ENCODE measurements at places on chromosomes 13 and 19.

DNA sequence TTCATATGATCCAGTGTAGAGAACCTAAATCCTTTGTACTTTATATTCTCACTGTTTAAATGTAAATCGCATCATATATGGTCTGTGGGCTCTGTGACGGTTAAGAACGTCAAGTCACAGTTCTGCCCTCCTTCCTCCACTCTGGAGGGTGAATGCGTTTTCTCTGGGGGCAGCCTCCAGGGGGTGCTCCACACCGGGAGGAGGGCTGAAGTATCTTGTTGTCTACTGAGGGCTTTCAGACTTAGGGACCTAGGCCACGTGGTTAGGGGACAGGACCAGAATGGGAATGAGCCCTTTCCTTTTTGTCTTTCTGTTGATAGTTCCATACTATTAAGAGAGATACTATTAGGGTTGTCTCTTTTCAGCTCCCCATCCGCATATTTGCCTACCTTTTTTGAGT lies 504.9 kb downstream of the FGF9 start:
- no peak for DNase-seq

- no peak for DNase-seq
Observed at GRCh38 chr19:44609219-44609618, 4.1 kb upstream of the IGSF23 start.

DNA sequence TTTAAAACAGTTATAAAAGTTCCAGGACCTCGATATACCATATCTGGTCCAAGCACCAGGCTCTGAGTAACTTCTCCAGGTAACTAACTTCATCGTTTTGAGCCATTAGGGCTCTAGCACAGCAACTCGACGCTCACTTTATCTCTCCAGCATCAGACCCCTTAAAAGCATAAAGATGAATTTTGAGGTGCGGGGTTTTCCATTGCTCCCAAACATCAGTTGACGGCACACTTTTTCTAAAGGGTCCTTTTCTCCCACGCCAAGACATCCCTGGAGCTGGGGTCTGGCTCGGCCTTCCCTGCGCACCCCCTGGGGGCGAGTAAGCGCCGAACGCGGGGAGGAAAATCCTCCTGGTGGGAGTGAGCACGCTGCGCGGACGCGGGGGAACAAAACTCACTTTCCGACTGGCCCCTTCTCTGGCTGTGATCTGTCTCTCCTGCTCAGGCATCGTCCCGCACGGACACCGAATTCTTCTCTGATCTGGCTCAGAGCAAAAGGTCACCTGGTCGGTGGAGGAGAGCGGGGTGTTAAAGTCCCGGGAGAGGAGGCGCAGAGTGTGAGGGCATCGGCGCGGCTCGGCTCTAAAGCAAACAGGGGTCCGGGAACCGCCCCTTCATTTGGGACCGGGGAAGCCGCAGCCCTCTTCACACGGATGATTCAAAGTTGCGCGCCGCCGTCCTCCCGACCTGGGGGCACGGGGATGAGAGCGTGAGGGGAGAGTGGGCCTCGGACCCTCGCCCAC lies at the start of gene ATP7B:
Gene ATP7B (minus strand): TSS at position 561 of the 742 bp plus-strand sequence. CDS start 113 bp downstream, at position 448.
- no peak for DNase-seq

DNA sequence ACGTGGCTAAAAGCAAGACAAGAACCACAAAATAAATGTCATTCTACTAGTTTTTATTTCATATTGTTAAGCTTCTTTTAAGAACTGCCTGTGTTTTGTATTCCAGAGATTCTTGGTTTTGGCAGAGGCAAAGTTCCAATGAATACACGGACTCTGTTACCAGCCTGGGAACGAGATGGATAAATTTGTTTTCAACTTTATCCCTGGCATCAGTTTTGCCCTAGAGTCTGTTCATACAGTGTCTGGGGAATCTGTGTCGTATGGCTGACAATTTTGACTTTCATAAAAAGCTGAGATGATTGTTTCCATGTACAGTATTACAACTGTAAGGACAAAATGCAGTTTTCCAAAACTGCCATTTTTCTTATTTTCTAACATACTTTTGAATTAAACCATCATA lies 327.6 kb downstream of the TBC1D4 start:
- no peak for DNase-seq
